Suppressor macrophage treated with lipopolysaccharide for 4 hours (primary cell): ENCODE measurements at places on chromosomes 1 and 21.
A peak's percentile ranks its signal among the peaks of the same experiment; 100 is the strongest.

DNA sequence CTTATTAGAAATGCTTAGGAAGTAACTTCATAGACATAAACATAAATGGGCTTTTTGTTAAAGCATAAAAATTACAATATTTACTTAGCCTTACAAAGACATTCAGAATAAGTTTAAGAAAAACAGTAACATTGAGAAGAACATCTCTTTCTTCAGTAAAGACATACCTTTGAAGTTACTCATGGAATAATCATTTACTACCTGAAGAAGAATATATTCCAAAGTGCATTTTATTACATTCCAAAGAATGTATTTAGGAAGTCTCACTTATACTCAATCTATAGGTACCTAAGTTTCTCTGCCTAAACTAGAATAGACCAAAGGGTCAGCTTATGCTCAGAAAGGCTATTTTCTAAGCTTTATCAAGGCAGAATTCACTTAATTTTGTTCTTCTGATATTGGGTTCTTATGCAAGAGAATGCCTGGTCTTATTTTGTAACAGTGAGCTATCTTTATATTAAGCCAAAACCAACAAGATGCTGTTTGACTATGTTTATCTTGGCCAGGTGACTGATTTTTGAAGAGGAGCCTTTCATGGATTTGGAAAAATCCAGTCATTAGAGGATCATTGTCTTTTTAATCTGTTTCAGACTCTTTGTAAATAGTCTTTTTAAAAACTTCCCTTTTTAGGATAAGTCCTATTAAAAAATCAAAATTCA is 110.1 kb downstream of the OLFML2B start:
- DNase-seq = no peak

GRCh38 chr1:230909974-230910754 is 41.8 kb upstream of the C1orf198 start:
- DNase-seq = no peak

- no peak for DNase-seq
These were observed 118.5 kb upstream of the SPAG17 start for GRCh38 chr1:118303534-118303933.

GRCh38 chr21:15425049-15425448 is 304.7 kb upstream of the USP25 start:
- no peak for DNase-seq

DNA sequence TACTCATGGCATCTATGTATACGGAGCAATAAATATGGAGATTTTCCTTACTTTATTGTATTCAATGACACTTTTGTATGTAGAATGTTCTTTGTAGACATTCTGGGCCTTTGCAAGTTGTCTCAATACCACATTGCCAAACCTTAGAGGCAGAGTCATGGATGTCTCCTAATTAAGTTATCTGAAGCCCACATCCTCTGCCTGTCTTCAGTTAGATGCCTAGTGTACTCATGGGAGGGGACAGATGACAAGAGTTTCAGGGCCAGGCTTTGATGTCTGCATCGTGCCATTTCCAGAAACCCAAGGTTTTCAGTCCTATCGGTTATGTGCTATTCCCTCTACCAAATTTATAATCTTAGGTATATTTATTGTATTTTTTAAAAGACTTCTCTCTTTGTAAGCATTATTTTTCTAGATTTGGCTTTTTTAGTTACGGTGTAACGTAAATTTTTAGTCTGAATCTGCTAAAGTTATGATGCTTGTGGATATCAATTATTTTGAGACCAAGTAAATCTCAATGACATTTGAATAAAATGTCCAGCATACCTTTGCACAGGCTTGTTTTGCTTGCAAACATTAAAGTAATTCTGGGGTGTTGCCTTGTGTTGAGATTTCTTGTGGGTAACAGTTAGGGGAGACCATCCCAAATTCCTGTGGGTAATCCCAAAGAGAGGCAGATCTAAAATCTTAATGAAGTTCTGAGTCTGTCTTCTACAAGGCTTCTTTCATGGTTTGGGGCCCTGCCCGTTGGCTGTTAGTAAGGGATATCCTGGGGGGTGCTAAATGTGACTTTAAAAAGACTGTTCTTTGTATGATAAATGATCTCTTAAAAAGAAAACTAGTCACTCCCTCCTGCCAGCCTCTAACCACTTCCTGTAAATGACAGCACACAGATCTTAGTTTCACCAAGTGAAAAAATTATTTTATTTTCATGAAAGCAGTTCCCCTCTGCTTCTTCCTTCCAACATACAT is 8.0 kb upstream of the MACF1 start:
- DNase-seq = peak; percentile 78

DNA sequence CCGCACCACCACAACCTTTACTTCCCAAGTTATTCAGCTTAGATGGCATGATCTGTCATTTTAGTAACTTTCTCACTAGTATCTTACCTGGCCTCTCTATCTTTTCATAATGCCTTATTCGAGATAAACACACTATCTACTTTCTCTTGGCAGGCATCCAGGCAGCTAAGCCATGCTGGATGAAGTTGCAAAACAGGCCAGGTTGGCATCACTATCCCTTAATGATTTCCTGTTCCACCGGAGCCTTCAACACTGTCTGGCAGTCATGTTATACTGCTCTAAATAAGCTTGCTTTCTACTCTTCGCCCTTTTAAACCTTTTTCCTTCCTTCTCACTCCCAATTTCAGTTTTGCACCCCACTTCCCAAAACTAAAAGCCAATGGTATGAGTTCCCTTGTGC is 12.0 kb upstream of the KCNH1 start:
- DNase-seq = no peak

- no peak for DNase-seq
These were observed 223.9 kb downstream of the ST6GALNAC3 start for GRCh38 chr1:76298399-76298798.
